Activated naive CD4-positive, alpha-beta T cell (primary cell): ENCODE measurements at places on chromosomes 11 and 22.

DNA sequence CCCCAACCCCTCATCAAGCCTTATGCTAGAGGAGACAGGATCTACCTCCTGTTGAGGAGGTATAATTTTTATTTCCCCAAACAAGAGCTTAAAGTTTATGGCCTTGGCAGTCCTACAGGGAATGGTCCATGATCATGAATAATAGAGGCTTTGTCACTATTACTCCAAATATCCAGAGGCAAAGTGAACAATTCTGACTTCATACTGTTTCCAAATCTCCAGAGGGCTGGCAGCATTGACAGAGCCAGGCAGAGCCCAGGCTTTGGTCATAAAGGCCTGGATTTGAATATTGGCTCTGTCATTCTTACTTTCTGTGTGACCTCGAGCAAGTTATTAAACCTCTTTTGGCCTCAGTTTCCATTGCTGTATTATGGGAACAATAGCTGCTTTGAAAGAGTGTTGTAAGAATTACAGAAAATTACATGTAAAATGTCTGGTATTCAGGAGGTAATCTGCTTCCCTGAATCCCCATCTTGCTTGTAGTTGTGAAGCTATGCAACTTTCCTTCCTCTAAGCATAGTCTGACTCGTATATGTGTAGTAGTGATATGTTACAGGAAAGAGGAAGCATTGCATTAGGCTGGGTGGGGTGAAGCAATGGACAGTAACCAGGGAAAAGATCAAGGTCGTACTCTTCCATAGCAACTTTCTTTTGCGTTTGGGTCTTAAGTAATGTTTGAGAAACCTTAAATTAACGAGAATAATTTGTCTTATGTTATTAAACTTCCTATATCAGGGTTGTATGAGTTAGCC, 88.8 kb downstream of the CD44 start:
- DNase-seq, result no peak

DNA sequence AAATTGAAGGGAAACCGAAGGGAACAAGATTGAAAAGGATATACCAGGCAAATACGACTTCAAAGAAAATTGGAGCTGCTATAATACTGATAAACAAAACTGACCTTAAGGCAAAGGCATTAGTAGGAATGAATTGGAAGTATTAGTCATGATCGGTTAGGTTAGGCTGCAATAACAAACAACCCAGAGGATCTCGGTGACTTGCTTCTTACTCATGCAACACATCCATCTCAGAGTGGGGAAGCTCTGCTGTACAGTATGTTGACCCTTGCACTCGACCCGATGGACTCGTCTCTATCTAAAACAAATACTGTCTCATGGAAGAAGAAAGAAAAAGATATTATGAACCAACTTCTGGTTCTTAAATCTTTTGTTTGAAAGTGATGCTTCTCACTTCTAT, 42.3 kb downstream of the SPATA19 start:
- DNase-seq, result no peak

DNA sequence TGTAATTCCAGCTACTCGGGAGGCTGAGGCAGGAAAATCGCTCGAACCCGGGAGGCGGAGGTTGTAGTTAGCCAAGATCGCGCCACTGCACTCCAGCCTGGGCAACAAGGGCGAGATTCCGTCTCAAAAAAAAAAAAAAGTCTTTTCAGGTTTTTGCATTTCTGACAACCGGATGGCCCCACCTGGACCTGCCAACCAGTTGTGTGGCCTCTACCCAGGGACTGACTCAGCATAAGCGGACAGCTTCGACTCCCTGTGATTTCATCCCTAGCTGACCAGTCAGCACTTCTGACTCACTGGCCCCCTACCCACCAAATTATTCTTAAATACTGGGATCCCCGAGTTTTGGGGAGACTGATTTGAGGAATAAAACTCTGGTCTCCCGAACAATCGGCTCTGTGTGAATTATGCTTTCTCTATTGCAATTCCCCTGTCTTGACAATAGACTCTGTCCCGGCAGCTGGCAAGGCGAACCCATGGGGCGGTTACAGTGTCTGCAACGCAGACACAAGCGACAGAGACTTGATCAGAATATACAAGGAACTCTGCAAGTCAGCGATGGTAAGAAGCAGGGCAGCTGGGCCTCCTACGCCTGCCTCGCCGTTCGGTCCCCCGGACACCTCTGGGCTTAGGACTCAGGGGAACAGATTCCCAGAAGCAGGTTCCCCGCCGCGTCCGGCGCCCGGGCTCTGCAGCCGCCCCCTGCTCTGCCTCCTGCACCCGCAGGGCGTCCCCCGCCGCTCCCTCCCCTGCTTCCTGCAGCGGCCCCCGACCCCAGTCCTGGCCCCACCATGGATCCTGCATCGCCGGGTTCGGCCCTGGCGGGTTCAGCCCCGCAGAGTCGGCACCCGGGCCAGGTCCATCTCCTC, 741 bp upstream of the TALDO1 start:
- DNase-seq, result no peak

DNA sequence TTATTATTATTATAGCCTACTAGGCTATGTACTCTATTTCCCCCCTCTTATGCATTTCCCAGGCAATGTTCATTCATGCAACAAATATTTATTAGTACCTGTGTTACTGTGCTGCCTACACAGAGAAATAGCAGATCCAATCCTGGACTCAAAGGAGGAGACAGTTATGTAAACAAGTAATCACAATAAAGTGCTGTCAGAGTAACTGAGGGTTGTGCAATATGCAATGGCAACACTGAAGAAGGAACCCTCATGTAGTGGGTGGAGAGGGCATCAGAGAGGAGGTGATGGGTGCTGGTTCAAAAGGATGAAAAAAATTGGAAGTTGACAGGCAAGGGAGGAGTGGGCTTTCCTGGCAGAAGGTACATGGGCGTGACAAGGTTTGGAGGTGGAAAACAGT, 886 bp upstream of the P4HA3 start:
- no peak for DNase-seq

DNA sequence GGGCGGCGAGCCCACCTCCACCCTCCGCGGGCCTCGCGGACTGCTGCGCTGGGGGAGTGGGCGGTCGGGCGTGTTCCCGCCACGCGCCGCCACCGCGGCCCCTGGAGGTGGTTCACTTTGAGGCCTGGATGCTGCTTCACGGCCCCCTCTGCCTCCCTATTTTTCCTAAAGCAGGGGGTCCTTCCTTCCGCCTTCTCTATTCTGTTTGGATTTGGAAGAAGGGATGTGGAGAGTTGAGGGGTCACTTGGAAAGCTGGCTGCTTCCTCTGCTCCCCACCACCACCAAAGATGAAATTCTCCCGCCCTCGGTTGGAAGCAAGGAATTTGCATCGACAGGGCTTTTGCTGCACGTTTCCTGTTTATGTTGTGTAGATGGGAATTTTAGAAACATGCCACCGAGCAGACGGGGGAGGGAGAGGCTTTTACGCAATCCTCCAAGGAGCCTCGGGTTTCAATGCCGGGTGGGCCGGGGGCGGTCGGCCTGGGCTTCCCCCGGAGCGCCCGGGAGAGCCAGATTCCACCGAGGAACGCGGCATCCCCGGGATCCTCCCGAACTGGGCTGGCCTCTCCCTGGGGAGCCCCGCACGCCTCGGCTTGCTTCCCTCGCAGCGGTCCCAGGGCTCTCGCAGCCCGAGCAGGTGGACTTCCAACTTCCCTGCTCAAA, 403 bp upstream of the SBF2 start:
- DNase-seq, result no peak

- DNase-seq, result no peak
Measured at GRCh38 chr11:96647621-96648020, 257.8 kb downstream of the JRKL start.

- no peak for DNase-seq
Measured at GRCh38 chr22:39592081-39593065, 21.8 kb downstream of the CACNA1I start.

GRCh38 chr11:57429946-57430345, 3.0 kb upstream of the SLC43A3 start:
- DNase-seq, result no peak

DNA sequence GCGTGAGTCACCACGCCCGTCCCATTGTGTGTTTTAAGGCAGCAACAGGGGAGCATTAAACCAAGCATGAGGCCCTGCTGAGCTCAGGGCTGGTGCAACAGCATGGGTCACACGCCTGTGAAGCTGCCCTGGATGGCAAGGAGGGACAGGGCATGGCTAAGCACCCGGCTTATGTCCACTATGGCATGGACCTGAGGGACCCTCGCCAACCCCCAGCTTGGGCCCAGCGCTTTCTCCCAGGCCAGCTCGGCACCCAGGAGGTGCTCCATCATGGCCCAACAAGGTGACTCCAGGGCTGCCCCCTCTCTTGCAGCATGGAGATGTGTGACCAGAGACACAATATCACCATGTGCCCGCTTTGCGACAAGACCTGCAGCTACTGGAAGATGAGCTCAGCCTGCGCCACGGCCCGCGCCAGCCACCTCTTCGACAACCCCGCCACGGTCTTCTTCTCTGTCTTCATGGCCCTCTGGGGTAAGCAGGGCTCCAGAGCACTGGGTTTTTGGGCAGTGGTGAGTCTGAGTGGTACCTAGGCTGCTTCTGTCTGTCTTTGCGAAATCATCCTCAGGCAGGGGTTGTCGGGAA, 53.6 kb downstream of the ANO1 start:
- DNase-seq, result no peak

DNA sequence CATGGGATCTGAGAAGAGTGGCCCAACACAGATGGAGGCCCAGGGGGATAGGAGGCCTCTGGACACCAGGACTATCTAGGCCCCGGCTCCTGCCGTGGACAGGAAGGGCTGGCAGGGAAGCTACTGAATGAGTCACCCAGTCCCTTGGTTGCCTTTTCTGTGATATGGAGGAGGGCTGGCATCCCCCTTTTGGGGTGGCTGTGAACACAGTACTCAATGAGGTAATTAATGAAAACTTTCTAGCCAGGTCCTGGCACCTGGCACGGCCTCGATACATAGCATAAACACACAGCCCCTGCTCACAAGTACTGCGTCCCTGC, 163.2 kb downstream of the CHST1 start:
- DNase-seq, result no peak

DNA sequence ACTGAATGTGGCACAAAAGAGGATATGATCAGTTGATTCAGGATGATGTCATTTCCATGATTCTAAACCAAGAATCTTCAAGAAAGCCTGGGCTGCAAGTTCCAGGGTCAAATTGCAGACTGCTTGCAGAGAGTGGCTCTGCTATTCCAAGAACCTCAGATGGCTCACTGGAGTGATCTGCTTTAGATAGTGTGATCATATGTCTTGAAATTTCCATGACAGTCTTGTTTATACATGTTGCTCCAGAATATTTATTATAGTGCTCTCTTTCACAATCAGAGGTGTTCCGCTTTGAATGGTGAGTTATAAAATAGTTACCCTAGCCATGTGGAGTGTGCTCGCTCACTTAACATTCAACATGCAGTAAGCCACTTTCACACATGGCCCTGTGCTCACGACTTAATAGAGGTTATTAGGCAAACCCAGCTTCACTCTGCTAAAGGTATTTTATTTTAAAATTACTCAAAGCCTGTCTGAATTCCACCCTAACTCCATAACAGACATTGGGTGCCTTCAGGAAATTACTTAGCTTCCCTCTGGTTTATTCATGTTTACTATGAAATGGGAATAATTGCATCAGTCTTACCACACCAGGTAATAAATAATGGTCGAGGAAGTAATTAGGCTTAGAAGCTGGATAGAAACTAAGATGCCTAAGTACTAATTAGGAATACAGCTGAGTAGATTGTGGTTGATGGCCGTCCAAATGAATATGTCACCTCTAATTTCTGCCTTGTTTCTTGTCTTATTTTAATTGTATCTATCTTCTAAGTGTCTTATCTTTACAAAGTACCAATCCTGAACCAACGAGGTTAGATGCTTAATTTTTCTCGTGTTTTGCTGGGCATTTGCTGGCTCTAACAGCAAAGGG, 187.9 kb downstream of the ETS1 start:
- no peak for DNase-seq

DNA sequence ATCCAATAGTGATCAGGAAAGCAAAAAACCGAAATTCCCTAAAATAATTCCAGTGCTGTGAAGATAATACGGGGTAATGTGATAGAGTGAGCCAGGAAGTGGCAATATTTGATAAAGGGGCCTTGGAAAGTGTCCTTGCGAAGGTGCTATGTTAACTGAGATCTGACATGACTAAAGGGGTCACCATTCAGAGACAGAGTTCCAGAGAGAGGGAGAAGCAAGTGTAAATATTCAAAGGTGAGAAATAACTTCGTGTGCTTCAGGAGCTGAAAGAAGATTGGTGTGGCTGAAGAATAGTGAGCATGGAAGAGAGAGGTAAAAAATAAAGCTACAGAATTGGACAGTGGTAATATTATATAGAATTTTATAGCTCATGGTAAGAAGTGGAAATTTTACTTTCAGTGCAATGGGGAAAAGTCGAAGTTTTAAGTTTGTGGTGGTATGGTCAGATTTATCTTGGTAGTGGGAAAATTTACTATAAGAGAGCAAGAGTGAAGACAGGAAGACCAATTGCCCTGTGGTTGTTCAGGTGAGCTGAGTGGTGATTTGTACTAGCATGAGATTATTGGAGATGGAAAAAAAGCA, 164.5 kb downstream of the JRKL start:
- DNase-seq, result no peak

DNA sequence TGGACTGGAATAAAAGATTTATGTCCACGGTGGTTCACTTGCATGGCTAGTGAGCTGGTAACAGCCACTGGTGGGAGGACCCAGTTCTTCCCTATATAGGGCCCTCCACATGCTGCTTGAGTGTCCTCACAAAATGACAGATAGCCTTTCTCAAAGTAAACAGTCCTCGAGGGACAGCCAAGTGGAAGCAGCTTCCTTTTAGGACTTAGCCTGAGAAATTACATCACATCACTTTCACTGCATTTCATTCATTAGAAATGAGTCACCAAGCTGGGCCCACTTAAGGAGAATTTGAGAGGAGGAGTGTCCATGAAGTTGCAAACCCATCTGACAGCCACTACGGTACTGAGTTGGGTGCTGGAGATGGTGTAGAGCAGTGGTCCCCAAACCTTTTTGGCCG, 7.0 kb downstream of the ISX start:
- no peak for DNase-seq

DNA sequence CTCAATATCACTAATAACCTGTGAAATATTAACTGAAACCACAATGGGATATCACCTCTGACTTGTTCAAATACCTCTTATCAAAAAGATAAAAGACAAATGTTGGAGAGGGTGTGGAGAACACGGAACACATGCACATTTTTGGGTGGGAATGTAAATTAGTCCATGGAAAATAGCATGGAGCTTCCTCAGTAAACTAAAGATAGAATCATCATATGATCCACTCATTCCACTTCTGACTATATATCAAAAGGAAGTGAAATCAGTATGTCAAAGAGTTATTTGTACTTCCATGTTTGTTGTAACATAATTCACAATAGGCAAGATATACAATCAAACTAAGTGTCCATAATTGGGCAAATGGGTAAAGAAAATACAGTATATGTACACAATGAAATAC, 57.4 kb downstream of the TYR start:
- no peak for DNase-seq
